ENCODE measurements at places on chromosomes 5 and 9.

DNA sequence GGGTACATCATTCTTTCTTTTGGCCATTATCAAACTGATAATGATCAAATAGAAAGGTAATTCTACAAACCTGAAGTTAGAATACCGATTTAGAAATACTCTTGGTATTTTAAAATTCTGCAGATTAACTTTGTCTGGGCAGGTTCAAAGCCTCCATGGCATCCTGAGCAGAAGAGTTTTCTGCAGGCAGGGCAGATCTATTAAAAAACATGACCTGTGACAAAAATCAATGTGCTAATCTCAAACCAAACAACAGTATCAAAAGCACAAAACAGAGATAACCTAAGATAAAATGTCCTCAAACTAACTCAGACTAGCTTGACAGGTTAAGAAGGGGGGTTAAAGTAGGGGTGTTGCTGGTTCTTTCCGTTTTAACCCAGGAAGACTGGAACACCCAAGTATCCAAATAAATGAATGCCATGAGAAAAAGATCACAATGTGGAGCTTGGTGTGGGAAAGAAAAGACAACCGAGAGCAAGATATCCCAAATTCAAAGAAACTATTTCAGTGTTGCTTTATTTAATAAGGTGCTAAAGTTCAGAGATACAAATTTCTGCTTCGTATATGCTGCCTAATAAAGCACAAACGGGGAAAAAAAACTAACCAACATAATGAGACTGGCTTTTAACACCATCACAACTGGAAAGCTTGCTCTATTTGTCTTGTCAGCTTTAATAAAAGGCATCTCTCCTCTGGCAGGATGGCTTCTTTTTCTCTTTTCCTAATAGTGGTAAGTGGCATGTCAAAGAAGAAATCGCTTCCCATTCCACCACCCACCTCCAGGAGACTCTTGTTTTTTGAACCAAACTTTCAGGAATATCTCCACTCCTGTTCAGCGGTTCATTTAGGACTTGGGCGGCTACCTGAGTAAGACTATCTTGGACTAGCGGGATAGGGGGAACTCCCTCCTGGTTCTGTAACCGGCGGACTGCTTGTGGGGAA lies 2.3 kb downstream of the EFNA5 start:
- no peak for DNase-seq

- no peak for DNase-seq
Observed at GRCh38 chr9:129361196-129361595, 183.1 kb upstream of the IER5L start.

DNA sequence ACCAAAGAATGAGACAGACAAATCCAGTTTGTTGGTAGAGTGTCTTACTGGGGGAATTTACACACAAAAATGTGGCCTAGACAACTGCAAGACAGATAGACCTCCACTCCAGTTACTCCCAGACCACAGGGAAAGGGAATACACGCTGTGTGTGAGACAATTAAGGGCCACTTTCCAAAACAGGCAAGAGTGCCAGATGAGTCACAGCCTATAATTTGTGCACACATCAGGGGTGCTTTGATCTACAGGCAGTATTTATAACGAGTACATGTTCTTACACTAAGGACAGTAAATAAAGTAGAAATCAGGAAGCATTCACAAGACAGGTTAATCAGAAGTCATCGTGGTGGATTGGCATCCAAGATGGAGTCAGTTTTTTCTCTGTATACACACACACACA lies 114.8 kb downstream of the ZNF622 start:
- no peak for DNase-seq

- DNase-seq, result no peak
Observed at GRCh38 chr5:38540314-38540713, 16.1 kb downstream of the LIFR start.

GRCh38 chr5:158465086-158465972 lies 606.4 kb upstream of the CLINT1 start:
- DNase-seq, result no peak

GRCh38 chr5:95966005-95966404 lies 4.4 kb upstream of the ELL2 start:
- DNase-seq, result no peak

DNA sequence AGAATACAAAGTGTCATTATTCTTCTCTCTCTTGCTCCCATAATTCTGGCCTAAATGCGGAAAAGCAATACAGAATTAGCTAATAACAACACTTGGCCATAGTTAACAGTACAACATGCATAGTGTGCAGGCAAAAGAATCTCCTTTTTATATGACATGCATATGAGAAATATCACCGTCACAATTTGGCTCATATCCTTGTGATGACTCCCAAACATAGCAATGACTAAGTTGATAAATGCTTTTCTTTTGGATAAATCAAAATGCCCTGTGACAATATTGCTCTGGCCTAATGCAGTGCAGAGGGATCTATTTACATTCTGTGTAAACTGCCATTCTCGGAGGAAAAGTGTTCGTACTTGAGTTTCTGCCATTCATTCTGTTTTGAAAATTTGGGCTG lies 121.9 kb upstream of the GHR start:
- DNase-seq, result no peak
